Stromal cell of bone marrow (primary cell): ENCODE measurements at places on chromosomes 4 and X.

GRCh38 chr4:162274354-162274753 lies 110.6 kb upstream of the FSTL5 start:
- no peak for DNase-seq

- no peak for DNase-seq
Measured at GRCh38 chrX:77771601-77772000, 14.4 kb downstream of the ATRX start.

GRCh38 chr4:1406394-1406980 lies at the start of gene NKX1-1:
TSS of gene NKX1-1 (minus strand) at chr4:1406442. CDS start at chr4:1406442, 0 bp downstream.
- no peak for DNase-seq

GRCh38 chrX:13372203-13372980 lies 52.5 kb upstream of the ATXN3L start:
- DNase-seq: no peak

DNA sequence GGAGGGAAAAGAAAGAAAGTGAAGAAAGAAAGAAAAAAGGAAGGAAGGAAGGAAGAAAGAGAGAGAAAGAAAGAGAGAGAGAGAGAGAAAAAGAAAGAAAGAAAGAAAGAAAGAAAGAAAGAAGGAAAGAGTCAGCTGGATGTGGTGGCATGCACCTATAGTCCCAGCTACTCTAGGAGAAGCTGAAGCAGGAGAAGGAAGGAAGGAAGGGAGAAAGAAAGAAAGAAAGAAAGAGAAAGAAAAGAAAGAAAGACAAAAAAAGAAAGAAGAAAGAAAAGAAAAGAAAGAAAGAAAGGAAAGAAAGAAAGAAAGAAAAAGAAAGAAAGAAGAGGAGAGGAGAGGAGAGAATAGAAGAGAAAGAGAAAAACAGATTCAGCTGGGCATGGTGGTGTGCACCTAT lies 44.3 kb upstream of the ERVMER34-1 start:
- DNase-seq: no peak

DNA sequence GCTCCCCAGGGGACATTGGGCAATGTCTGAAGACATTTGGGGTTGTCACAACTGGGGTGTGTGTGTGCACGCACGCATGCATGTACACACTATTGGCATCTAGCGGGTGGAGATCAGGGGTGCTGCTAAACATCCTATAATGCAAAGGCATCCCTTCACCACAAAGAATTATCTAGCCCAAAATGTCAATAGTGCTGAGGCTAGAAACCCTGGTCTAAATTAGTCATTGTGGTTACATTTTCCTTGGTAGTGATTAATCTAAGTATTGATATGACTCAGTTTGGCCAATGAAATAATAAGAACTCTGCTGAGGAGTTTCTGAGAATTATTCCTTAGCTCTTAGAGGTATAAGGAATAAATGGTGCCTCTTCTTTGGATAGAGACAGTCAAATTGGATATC lies 200.2 kb downstream of the CLCN4 start:
- peak; percentile 34 for DNase-seq
